ENCODE measurements at places on chromosomes 12 and 14.
A peak's percentile ranks its signal among the peaks of the same experiment; 100 is the strongest.

DNA sequence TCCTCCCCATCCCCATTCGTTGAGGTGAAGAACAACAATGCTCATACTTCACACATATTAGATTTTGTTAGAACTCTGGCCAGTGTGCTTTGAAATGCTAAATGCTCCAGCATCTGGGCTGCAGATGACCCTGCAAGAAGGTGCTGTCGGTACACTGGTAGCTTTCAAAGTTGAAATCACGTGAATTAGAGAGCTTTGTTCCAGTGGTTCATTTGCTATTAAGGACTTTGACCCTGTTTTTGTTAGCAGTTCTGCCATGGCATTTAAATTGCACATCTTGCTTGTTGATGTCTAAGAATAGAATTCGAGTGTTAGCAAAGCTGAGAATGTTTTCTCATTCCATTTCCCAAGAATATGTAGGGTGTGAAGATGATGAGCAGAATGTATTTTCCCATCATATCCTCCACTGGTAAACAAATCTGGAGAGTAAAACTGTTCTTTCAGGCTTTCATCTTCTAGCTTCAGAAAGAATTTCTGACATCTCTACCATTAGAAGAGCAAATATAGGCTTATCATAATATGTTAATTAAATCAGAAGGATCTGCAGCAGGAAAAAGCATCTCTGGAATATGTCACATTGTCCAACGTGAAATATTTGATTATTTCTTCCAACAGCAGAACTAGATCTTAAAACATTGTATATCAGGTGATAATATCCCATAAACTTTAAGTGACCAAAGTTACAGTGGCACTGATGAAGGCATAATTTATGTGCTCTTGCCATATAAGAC, 98.8 kb upstream of the PDE3A start:
- DNase-seq: no peak

DNA sequence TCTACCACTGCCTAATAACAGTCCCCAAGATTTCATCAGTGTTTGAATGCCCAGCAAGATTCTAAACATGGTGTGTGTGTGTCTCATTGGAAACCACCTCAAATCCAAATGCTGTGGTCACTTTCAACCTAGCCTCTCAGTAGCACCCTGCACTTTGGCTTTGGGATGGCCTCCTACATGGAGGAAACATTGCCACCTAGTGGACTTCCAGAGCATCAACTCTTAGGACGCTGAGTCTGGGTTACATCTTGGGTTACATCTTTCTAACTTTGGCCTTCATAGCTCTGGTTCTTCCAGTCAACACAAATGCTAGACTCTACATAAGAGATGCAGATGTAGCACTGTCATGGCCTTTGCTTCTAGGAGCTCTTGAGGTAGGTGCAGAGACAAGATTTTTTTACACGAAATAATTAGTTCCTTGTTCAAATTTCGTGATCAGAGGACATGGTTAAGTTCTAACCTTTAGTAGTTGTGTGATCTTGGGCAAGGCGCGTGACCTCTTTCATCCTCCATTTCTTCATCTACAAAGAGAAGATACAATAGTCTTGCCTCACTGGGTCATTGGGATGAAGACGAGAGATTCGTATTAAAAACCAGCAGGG, 113.5 kb upstream of the VASH1 start:
- DNase-seq: no peak

- DNase-seq: no peak
These were observed 149.9 kb downstream of the CALM1 start for GRCh38 chr14:90546767-90547166.

DNA sequence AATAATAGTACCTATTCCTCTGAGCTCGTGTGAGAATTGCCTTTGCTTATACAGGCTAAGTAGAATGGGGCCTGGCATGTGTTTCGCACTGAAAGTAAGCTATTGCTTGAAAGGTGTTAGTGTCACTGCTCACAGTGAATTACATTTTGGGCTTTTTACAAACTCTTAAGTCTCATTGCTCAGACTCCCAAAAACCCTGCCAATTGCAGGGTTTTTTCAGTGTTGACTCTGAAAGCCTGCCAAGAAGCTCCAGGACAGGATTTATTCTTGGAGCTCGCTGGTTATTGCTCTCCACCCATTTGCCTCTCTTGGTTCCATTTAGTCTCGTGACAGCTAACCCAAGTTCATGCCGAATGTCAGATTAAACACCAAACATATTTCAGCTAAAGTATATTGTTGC, 39.8 kb downstream of the NOPCHAP1 start:
- peak; percentile 16 for DNase-seq

DNA sequence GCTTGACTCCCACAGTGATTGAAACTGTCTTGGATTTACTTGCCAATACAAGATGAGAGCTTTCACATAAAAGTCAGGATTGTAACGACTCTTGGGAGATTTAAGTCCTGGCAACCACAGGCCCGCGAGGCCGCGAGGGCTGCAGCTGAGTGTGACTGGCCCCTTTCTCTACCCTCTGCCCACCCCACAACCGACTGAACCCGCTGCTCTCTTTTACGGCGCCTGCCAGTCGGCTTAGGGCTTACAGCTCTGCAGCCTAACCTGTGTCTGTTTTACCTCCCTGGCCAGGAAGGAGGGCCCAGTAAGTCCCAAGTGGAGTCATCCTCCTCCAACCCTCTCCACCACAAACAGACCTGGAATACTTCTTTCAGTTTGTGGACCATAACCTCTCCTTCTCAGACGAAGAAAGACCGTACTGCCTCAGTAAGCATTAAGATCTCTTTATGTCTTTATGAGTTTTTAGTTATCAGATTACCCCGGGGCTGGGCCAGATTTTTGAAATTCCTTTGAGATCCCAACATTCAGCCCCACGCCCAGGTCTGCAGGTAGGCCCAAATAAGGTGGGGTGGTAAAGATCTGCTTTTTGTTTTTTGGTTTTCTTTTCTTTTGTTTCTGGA, 12.6 kb upstream of the TIGAR start:
- no peak for DNase-seq

- no peak for DNase-seq
These were observed 140.6 kb downstream of the EPS8 start for GRCh38 chr12:15648558-15648957.

- peak; percentile 60 for DNase-seq
These were observed 41.2 kb downstream of the DGLUCY start for GRCh38 chr14:91154851-91155625.

DNA sequence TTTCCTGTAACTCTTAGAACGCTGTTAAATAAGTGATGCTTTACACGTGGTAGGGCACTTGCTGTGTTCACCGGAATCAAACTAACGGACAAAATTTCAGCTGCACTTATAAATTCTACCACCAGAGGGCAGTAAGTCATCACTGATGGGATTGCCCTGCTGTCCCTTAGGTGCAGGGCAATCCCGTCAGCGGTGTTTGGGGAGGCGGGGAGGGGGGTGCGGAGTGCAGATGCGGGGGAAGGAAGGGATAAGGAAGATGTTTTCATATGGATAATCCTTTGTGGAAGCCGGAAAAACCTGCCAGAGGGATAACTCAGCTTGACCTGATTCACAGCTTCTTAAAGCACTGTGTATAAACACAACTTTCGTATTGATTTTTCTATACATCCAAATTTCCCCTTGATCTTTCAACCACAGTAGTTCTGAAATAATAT, 21.7 kb upstream of the SLC10A1 start:
- DNase-seq: peak; percentile 27

DNA sequence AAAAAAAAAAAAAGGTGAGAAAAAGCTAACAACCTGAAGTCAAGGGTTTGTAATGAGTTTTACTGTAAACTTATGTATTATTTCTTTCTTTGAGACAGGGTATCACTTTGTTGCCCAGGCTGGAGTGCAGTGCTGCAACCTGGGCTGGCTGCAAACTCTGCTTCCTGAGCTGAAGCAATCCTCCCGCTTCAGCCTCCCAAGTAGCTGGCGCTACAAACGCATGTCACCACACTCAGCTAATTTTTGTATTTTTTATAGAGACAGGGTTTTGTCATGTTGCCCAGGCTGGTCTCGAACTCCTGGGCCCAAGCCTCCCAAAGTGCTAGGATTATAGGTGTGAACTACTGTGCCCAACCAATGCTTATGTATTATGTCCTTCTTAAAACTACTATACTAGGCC, 9.2 kb downstream of the ATF7 start:
- no peak for DNase-seq

DNA sequence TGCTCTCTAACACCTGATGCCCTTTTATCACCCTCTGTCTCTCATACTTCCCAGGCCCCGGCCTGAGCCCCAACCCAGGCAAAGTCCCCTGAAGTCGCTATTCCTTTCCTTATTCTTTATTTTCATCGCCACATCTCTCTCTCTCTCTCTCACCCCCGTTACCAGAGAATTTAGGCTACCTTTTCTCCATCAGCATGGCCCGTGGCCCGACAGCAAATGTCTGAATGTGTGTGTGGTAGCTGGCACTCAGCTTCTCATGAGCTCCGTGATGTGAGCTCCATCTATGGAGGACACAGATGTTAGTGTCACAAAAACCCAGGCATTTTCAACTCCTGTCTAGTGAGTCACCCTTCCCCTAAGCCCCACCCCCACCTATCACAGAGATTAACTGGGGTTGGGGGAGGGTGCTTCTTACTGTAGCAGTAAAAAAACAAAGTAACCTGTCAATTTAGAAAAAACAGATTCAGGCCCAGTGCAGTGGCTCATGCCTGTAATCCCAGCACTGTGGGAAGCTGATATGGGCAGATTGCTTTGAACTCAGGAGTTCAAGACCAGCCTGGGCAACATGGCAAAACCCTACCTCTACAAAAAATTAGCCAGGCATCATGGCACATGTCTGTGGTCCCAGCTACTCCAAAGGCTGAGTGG, 53.8 kb downstream of the VCPKMT start:
- peak; percentile 65 for DNase-seq

DNA sequence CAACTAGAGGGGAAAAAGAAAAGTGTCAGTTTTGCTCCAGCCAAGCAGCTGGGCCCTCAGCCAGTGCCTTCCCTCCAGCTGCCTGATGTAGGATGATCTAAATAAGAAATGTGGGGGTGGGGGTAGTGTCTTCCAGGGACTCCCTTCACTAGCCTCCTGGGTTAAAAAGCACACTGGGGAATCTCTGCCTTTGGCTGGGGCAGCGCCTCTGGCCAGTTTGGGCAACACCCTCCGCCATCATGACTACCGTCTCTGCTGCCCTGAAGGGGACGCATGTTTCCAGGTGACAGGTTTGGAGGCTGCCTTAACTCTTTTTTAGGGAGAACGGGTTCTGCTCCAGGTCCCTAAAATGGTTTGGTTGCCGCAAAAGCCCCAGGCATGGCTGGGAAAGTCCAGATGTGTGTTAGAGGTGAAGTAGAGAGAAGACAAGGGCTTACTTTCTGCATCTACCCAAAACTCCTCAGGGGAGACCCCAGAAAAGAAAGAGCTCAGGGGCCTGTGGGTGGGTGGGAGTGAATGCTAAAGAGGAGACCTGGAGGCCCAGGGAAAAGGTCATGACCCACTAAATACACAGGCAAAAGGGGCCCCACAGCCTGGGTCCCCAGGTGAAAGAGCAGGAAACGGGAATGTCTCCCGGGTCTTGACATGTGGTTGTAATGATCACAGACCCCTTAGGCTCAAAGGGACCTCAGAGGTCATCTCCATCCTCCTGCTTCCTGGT, 132.8 kb upstream of the CCND2 start:
- no peak for DNase-seq
